Left lobe of liver (tissue), 2 donors: ENCODE measurements at places on chromosomes 4 and X. TPM values are rescaled to one million over a fixed set of nuclear protein-coding genes. Genes with fewer than 3 reads are reported as not detected.

DNA sequence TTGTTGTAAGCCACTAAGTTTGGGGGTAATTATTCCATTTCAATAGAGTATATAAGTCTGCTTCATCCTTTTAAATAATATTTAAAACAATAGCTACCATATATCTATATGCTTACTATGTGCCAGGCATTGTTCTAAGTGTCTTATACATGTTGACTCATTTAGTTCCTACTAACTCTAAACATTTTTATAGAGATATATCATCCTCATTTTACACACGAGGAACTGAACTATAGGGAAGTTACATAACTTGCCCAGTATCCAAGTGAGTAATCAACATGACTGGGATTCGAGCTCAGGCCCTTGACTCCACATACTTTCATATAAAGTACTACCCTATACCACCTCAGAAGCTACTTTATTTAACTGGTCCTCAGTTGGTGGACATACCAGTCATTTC, 175.3 kb upstream of the RAI2 start:
- no peak for DNase-seq

Gene DCHS2
- total RNA-seq: 0.08 TPM

Gene XPNPEP2
- 2.0 TPM for total RNA-seq

GRCh38 chrX:118116713-118117550, at the start of gene KLHL13:
KLHL13 (minus strand) TSS chrX:118116810; CDS start chrX:118028473, 88,337 bp downstream.
- peak; percentile 49 for DNase-seq

GRCh38 chr4:152283801-152284470, 252.0 kb downstream of the FBXW7 start:
- no peak for DNase-seq

Gene OPN1LW
- total RNA-seq: not detected

DNA sequence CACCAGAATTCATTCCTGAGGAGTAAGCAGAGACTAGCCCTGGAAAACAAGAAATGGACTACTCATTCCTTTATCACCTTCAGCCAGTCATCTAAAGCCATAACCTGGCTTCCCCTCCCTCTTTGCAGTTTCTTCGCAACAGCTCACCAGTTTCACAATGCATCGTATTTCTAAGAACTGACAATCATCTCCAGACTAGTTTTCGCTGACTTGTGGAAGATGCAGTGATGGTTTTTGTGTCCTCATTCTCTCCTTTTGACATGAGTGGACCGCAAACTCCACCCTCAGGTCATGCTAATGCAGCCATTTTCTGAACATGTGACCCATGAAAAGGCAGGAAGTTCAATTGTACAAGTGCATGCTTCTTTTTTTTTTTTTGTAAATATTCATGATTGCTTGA, 1203.5 kb downstream of the PCDH7 start:
- no peak for DNase-seq

GRCh38 chr4:114922592-114922933, 190.9 kb downstream of the NDST4 start:
- DNase-seq: no peak

- peak; percentile 82 for DNase-seq
Observed at GRCh38 chr4:94564252-94564651, 112.5 kb downstream of the PDLIM5 start.

DNA sequence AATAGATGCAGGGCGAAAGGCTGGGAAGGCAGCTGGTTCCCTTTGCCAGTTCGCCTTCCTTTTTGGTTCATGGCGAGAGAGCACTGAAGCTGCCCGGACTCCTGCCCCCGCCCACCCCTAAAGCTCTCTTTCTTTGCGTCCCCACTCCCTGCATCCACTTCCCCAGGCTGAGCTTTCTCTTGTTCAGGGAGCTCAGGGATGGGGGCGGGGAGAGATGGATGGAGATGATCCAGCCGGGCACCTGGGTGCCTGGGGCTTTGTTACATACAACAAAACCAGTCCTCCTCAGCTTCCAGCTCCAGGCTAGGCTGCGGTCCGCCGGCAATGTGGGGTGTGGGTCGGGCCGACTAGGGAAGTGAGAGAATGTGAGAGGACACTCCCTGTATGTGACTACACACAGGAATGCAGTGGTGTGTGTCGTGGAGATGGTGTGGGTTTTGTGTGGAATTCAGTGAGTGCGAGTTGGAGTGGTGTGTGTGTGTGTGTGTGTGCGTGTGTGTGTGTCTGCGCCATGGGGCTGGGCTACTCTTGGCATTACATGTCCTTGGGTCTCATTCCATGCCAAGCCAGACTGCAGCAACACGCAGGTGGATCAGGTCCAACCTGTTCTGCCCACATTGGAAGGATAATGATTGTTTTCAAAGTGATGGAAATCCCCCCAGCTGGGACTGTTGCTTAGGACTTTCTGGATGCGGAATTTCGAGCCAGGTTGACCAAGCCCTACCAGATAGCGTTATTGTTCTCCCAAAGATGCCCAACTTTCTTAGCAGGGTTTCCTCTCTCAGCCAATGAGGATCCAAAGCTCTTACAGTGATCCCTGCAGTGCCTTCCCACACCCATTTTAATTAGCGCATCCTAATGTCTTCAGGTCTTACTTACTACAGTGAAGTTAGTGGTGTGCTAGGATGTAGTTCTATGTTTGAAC, 149.4 kb upstream of the CHRDL1 start:
- no peak for DNase-seq

DNA sequence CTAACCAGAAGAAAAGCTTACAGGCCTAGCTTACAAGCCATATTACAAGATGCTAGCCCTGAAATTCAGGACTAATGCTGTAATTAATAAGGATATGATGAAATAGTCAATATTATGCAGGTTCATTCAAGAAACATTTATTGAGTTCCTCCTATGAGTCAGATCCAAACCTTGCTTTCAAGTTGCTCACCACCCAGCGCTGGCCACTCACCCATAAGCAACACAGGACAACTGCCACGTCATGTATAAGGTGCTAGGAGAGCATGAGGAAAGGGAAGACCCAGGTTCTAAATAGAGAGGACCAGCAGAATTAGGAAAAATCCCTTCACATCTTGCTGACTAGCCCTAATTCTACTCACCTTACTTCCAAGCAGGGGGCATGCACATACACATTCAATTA, 23.3 kb downstream of the MAML3 start:
- no peak for DNase-seq

DNA sequence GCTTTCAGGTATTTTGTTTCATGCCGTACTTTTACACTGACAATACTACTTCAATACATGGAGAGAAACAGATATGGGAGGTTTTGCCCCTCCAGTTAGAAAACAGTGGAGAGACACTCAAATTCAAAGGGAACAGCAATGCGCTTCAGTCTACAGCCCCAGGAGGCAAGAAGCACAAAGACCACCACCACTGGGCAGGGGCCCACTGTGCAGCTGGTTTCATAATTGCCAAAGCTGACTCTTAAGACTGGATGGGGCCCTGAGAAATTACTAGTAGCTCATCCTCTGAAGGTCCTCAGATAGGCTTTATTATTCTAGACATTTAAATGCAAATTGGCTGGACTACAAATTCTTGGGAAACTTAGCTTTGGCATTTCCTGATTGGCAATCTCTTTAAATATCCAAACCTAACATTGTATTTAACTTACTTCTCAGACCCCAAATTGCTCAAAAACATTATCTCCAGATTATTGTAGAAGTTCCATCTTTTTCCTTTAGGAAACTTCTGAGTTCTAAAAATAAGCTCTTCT, 85.9 kb upstream of the GPR34 start:
- no peak for DNase-seq

GRCh38 chr4:164977243-164978164, at the start of gene TRIM61:
TRIM61 (minus strand) TSS chr4:164977657; CDS start chr4:164970002, 7,655 bp downstream.
- no peak for DNase-seq

Gene ADGRG4
- 0.13 TPM for total RNA-seq

GRCh38 chr4:56465599-56466295, 1.7 kb upstream of the SRP72 start:
- no peak for DNase-seq

Gene SSX4
- total RNA-seq: not detected

GRCh38 chr4:73211968-73212367, 46.6 kb downstream of the ANKRD17 start:
- no peak for DNase-seq

GRCh38 chr4:6641164-6641970, 882 bp downstream of the MRFAP1 start:
- DNase-seq: peak; percentile 59

Gene FOXP3
- total RNA-seq: 0.65 TPM

DNA sequence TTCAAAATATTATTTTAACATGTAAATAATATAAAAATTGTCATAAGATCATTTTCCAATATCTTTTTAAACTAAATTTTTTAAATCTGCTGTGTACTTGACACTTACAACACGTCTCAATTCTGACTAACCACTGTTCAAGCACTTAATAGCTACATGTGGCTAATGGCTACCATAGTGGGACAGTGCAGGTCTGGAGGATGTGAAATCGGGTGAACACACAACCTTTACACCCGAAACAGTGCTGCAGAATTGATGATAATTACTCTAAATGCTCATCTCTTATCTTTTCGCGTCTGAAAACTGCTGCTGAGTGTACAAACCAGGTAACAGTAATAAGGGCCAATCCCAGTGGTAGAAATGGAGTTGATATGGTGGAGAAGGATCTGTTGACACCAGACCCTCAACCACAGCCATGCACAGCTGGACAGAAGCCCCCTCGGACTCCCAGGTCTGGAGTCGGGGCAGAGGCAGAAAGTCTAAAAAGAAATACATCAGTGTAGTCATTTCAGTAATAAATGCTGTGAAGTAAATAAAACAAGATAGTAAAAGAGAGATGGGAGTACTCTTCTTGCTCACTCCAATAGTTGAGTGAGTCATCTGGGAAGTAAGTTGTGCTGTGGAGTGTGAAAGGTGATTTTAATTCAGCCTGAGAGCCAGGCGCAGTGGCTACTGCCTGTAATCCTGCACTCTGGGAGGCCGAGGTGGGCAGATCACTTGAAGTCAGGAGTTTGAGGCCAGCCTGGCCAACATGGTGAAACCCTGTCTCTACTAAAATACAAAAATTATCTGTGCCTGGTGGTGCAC, 150.0 kb downstream of the CBR4 start:
- DNase-seq: no peak

DNA sequence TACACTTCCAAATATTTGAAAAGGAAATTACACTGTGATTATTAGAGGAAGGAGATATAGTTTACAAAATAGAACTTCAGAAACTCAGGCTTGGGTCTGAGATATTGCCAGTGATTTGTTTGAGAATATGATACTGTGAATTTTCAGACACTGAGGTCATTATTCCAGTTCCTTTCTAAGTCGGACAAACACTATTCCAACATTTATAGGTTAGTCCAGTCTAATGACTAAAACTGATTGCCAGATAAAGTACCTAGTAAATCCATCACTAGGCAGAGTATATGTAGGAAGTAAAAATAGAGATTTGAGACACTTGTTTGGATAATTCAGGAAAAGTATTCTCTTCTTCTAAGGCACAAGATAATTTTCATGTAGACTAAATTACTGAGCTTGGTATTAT, 13.2 kb downstream of the MTTP start:
- DNase-seq: no peak

DNA sequence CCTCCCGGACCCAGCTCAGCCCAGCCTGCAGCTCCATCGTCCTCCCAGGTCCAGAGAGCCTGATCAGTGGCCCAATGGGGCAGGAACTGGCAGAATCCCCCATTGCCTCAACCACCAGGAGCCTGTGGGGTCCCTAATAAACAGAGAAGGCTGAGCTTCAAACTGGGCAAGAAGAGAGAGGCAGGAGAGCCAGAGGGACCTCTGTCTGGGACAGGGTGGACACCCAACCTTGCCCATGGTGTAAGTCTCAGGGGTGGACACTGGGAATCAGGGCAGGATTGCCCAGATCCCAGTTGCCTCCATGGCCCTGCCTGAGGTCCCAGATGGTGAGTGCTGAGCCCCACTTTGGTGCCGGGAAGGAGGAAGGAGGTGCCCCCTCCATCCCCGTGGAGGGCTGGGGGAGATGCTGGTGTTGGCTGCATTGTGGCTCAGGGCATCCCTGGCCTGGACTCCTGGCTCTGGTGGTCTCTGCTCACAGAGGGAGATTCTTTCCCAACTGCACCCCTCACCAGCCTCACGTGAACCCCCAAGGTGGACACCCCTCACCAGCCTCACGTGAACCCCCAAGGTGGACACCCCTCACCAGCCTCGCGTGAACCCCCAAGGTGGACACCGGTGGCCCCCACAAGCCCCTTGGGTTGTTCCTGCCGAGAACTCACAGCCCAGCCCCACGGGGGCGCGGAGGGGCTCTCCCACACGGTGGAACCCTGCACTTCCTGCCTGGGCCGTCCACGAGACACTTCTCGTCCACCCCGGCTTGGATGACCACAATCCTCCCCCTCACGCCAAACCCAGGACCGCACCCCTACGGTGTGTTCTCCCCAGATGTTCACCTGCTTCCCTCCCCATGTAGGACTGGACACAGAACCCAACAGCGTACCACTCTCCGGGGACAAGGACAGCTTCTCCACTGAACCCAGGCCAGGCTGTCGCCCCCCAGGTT, 5.4 kb downstream of the CPLX1 start:
- DNase-seq: no peak

GRCh38 chrX:129654652-129655546, at the start of gene APLN:
APLN (minus strand) TSS chrX:129654956; CDS start chrX:129654630, 326 bp downstream.
- peak; percentile 47 for DNase-seq

Gene GALNTL6
- total RNA-seq: not detected

- no peak for DNase-seq
Observed at GRCh38 chrX:138345801-138346200, 365.7 kb downstream of the FGF13 start.

Gene GSPT2
- 8.6 TPM for total RNA-seq

- DNase-seq: no peak
Observed at GRCh38 chr4:76078033-76078613, 3.6 kb downstream of the ART3 start.

- DNase-seq: no peak
Observed at GRCh38 chr4:139734201-139734874, 68.7 kb downstream of the MGST2 start.

Gene ATP5ME
- 203 TPM for total RNA-seq

DNA sequence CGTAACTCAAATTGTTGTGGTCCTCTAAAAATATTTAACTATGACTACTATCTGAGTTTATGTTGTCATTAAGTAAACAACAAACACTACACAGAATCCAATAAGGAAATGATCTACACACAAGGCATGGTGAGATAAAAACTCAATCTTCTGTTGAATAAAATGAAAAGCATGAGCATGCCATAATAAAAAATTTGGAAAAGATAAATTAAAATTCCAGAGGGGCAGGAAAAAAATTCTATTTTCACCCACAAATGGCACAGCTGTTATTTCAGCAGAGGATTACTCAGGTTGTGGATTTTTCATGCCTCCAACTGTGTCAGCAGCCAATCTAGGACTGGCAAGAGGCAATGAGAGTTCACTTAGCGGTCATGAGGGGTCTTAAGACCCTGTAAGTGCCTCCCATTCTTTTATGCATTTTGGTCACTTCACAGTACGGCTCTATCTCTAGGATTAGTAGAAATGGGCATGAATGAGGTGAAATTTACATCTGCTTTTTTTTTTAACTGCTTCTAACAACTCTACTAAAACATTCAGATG, 639.8 kb upstream of the DIPK2B start:
- DNase-seq: no peak

Gene PABPC5
- total RNA-seq: 0.38 TPM
